ENCODE measurements at places on chromosomes 1 and 21. TPM values are rescaled to one million over a fixed set of nuclear protein-coding genes. Genes with fewer than 3 reads are reported as not detected.

KCNA3 gene
- 30.9 TPM for total RNA-seq

DYNLT4 gene
- not detected for total RNA-seq

HLX gene
- total RNA-seq: 22.7 TPM

AMY1C gene
- not detected for total RNA-seq

TIE1 gene
- total RNA-seq: 69.8 TPM

PRAMEF4 gene
- total RNA-seq: not detected

SH3BP5L gene
- total RNA-seq: 29.1 TPM

KIAA0319L gene
- total RNA-seq: 75.1 TPM

- H3K4me3 ChIP-seq: no peak overlapping the region
- no peak for DNase-seq
- no peaks in the 10 kb centered on the region for H3K4me1 ChIP-seq
- H3K27me3 ChIP-seq: no peaks in the 10 kb centered on the region
- H3K27ac ChIP-seq: no peak overlapping the region
Observed at GRCh38 chr21:35420656-35421055, 371.6 kb upstream of the RUNX1 start.

DNA sequence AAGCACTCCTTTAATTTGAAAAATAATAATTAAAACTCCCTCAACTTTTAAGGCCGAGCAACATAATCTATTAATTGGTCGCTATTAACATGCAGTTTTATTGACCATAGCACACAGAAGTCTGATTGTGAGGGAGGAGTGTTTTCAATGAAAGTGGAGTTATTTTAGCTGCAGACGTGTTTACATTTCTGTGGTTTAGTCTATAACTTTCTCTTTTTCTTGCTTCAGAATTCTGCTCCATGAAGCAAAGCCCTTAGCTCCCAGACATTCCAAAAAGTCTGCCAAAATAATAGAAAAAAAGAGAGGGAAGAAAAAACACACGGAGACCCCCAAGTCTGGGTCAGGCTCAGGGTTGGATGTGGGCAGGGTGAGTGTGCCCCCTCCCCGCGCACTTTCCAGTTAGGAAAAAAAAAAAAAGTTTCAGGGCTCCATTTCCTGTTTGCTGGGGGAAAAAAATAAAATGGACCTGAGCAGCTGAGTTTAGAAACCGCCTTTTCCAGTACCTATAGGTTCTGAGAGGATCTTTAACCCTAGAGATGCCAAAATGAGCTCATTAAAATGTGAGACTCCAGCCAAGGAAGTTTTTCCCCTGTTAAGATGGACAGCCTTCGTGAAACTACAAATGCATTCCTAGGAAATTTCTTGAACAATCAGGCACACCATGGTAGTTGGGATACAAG, 143.7 kb upstream of the ETS2 start:
- DNase-seq: no peak
- H3K27ac ChIP-seq: peak overlapping the region; percentile 58
- no peaks in the 10 kb centered on the region for H3K27me3 ChIP-seq
- peaks cover 9% of the 10 kb centered on the region for H3K4me1 ChIP-seq

- peaks cover 5% of the 10 kb centered on the region for H3K4me1 ChIP-seq
- no peaks in the 10 kb centered on the region for H3K36me3 ChIP-seq
- H3K4me3 ChIP-seq: no peak overlapping the region
- H3K27me3 ChIP-seq: no peaks in the 10 kb centered on the region
- no peak overlapping the region for H3K27ac ChIP-seq
- DNase-seq: peak; percentile 76
Observed at GRCh38 chr21:37531431-37531932, 164.9 kb downstream of the DYRK1A start.

GRCh38 chr1:157798211-157798610, 21.3 kb upstream of the FCRL2 start:
- H3K36me3 ChIP-seq: peaks cover 67% of the 10 kb centered on the region
- H3K4me1 ChIP-seq: peaks cover 11% of the 10 kb centered on the region
- no peaks in the 10 kb centered on the region for H3K27me3 ChIP-seq
- DNase-seq: no peak

GRCh38 chr1:25796811-25797458, 3.1 kb upstream of the SELENON start:
- peak overlapping the region; percentile 59 for H3K27ac ChIP-seq
- no peaks in the 10 kb centered on the region for H3K27me3 ChIP-seq
- peak; percentile 89 for DNase-seq
- H3K36me3 ChIP-seq: no peaks in the 10 kb centered on the region

DNA sequence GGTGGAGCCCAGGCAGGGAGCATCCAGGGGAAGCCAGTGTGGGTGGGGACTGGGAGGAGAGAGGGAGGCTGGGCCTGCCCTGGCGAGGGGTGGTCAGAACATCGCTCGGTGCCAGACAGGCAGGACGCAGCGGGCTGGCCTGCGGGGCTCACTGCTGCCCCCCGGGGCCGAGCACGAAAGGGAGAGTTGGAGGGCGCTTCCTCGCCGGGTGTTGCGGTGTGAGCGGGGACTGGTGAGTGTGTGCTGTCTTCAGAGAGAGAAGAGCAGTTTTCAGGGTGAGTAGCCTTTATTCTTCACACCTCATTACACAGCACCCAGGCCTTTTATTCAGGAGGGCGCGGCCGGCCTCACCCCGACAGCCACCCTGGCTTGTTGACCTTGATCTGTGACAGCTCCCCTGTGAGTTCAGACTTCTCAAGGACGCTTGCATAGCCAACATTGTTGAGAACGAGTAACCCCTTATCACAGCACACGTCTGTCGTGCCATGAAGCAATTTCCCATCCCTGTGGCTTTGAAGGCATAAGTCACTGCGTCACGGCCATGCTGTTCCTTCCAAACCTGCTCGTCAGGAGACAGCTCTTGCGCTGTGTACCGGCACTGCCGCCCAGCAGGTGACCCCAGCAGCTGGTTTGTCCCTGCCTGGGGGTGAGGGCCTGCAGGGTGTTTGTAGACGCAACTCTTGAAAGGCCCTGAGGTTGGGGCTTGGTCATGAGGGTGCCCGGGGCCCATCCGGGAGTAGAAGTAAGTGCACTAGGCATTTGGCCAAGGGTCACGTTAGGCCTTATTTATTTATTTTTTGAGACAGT, 54.6 kb downstream of the PRKCZ start:
- H3K27me3 ChIP-seq: no peaks in the 10 kb centered on the region
- no peaks in the 10 kb centered on the region for H3K36me3 ChIP-seq
- no peak overlapping the region for H3K4me3 ChIP-seq
- no peak overlapping the region for H3K27ac ChIP-seq

Measured in spleen (tissue), 13 donors.